ENCODE measurements at places on chromosomes 3 and 15.

- no peak for DNase-seq
Observed at GRCh38 chr3:178465260-178466180, 70.7 kb upstream of the KCNMB2 start.

DNA sequence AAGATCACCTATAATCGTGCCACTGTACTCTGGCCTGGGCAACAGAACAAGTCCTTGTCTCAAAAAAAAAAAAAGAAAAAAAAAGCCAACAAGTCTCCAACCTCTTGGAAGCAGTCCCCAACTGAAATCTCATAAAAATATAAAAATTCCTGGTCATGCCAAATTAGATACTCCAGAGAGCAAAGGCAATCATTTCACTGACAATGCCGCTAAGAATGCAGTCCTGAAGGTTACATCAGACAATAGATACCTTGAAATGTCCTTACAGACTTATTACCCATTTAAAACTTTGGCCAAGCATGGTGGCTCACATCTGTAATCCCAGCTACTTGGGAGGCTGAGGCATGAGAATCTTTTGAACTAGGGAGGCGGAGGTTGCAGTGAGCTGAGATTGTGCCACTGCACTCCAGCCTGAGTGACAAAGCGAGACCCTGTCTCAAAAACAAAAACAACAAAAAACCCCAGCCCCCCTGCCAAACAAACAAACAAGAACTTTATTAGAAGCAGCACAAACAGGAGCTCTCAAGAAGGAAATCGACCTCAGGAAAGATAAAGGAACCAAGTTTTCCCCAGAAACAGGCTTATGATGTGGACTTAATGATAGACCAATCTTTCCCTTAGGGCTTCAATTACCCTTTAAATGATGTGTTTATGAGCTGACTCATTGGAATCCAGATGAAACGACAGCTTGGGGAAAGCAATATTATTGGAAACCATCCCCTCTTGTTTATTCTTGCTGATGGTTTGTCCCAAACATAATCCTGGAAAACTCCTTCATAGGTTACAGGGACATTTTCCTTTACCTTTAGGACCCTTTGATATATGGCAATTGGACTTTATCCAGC is 53.1 kb upstream of the XCR1 start:
- DNase-seq = no peak

GRCh38 chr15:89089316-89090230 is 1.3 kb downstream of the ABHD2 start:
- no peak for DNase-seq

- no peak for DNase-seq
Observed at GRCh38 chr3:23664459-23664858, 141.3 kb upstream of the UBE2E1 start.

DNA sequence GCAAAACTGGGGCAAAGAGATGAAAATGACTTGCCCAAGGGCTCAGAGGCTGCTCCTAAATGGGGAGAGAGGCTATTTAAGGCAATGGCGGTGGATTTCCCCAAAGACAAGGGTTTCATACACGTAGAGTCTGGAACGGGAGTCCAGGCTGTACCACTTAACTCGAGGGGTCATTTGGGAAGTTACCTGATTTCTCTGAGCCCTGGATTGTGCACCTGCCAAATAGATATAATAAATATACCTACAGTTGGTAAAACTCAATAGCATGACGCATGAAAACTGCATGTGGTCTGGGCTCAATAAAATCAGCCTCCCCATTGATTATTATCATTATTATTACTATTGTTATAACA is 1.3 kb upstream of the ITPR1 start:
- no peak for DNase-seq

All from T-helper 22 cell (primary cell).